ENCODE measurements at places on chromosomes 3 and 15. TPM values are rescaled to one million over a fixed set of nuclear protein-coding genes. Genes with fewer than 3 reads are reported as not detected.

Gene SNAP23
- 47.4 TPM for total RNA-seq

Gene P2RY12
- not detected for total RNA-seq

Gene DNAJA4
- total RNA-seq: 2.7 TPM

Gene THAP10
- 2.0 TPM for total RNA-seq

Gene FGF7
- 351 TPM for total RNA-seq

Gene CACNA2D2
- not detected for total RNA-seq

Gene GRIP2
- not detected for total RNA-seq

Gene VGLL3
- 213 TPM for total RNA-seq

Gene GOLGA6B
- total RNA-seq: not detected

Gene OXTR
- total RNA-seq: 269 TPM

Gene POLQ
- total RNA-seq: 1.6 TPM

Gene LRRC31
- total RNA-seq: not detected

Gene PIERCE2
- total RNA-seq: 0.54 TPM

Gene INSYN1
- 10.4 TPM for total RNA-seq

- DNase-seq: no peak
Measured at GRCh38 chr3:48187579-48188265, 495 bp downstream of the CDC25A start.

DNA sequence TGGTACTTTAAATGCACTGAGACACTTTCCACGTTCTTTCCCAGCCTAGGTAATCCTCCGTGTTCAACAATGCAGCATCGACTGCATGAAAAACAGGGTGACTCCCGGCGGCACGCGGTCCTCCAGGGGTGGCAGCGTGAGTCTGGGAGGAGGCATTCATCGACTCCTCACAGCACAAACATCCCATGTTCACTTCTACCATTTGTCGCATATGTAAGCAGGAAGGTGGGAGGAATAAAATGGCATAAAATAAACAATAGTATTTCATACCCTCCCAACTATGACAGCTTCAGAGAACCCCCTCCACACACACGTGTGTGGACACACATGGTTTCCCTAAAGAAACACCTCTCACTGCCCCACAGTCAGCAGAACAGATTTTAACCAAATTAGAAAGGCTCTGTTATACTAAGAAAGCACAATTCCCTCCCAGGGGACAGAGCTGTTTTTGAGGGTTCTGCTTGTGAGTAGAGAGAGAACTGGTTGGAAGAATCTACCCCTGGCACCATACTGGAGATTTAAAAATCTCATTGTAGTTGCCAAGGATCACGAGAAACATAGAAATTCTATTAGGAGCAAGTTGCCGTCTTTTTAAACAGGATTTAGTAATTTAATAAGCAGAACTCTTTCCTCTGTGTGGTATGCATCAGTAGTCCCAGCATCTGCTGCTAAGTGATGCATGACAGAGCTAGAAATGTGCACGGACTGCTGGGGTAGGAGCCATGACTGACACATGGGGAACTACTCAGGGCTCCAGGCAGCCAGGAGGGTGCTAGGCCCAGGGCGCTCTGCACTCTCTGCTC lies 6.0 kb downstream of the FAM43A start:
- DNase-seq: no peak

DNA sequence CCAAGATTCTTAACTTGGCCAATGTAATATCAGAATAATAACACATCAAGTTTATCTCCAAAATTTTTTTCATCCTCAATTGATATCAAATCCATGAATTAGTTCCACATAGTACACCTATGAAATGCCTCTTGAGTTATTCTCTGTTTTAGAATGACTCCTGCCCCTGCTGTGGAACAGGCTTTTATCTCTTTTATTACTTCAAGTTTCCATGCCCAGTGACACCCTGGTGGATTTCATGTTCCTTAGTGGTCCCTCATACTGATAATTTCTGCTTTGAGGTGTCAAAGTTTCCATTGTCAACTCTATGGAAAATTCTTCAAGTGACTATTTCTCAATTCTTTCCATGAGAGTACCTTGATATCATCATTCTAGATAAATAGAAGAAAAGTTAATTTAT lies 24.6 kb downstream of the PLSCR1 start:
- DNase-seq: no peak

DNA sequence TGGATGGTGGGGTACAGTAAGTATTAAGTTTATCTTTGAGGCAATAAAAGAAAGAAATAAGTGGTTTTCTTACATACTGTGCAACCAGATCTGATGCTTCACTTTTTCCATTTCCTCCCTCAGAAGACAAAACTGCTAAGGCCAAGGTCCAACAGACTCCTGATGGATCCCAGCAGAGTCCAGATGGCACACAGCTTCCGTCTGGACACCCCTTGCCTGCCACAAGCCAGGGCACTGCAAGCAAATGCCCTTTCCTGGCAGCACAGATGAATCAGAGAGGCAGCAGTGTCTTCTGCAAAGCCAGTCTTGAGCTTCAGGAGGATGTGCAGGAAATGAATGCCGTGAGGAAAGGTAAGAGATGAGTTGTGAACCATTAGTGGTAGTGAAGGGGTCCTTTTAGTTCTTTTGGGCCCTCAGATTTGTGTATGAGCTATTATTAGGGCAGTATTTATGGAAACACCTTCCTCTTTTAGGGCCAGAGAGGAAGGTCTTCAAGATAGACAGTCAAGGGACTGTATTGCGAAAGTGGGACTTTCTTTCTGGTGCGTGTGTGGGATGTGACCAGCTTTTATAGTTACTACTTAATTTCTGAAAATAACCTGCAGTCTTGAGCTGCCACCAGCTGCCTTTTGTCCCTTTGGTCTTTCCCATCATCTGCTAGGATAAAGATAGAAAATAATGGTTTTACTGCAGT lies 4.6 kb downstream of the ALAS1 start:
- DNase-seq: no peak

- no peak for DNase-seq
Measured at GRCh38 chr3:40073310-40074007, 236.0 kb upstream of the EIF1B start.

GRCh38 chr15:78364233-78364632 lies 24.1 kb downstream of the CRABP1 start:
- peak; percentile 67 for DNase-seq

GRCh38 chr3:146403792-146404191 lies 65.6 kb downstream of the PLSCR2 start:
- DNase-seq: no peak

GRCh38 chr3:72663429-72663828 lies 184.8 kb downstream of the SHQ1 start:
- peak; percentile 68 for DNase-seq

DNA sequence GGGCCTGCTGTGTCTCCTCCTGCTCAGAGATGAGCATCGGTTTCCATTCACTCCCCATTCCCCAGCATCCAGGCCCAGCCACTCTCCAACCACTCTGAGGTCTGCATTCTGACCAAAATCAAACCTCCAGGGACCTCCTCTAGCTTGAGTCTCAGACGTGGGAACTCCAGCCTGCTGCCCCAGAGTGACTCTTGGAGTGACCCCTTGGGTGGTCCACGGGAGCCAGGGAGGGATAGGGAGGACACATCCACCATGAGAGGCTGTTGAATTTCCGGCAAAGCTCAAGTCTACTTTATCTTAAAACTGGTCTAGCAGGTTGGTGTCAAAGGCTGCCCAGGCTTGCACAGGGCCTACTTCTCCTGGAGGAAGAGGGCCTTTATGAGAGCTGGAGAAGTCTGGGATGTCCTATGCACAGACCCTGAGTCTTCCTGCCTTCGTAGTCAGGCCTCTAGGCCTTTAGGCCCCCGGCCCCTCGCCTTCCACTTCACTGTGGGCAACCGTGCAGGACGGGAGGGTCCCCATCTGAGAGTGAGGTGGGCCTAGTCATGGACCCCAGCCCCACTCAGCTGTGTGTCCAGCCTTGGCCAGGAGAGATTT lies 8.9 kb downstream of the CISH start:
- no peak for DNase-seq

- no peak for DNase-seq
Measured at GRCh38 chr15:80564056-80564455, 131.1 kb upstream of the ABHD17C start.

DNA sequence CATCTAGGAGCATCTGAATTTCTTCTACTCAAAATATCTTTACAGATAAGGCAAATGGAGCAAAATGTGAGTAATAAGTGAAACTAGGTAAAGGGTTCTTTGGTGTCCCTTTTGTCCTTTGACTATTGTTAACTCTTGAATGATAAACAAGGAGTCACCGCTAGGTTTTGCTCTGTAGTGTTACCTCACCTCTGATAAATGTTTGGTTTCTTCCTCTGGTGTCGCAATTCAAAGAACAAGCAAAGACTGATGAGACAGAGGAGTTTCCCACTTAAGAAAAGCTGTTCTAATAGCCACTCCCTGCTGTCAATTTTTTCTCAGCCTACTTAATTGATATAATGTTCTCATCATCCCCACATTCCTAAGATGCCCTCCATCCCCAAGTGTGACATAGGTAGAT lies 925.9 kb downstream of the IGSF11 start:
- DNase-seq: no peak

GRCh38 chr15:95075792-95076677 lies 844.7 kb downstream of the MCTP2 start:
- no peak for DNase-seq

- no peak for DNase-seq
Measured at GRCh38 chr3:148974726-148975125, 16.6 kb upstream of the GYG1 start.

GRCh38 chr3:31919528-31919927 lies 61.5 kb downstream of the OSBPL10 start:
- no peak for DNase-seq

DNA sequence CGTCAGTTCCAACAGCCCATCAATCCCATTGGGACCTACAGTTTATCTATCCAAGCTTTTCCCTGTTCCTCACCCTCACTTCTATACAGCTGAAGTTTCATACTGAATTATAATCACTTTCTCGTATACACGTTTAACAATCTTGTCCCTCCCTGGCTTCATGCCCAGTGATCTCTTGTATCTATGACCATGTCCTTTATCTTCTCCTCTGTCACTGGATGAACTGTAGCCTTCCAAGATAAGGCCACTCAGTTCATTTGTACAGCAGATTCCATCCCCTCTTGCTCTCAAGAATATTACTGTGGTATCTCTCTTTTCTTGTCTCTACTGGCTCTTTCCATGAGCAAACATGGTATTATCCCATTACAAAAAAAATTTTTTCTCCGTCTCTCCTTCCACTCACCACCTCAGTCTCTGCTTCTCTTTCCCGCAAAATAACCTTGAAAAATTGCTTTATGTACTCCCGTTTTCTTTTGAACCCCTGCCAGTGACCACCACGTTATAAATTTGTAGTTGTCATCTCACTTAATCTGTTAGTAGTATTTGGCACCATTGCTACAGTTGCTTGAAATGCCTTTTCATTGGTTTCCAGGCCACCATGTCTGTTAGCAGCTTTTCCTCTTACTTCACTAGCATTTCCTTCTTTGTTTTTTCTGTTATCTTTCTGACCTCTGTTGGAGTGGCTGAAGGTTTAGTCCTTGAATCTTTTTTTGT lies 9.4 kb downstream of the CTNNB1 start:
- no peak for DNase-seq

- no peak for DNase-seq
Measured at GRCh38 chr3:61686228-61686648, 124.9 kb downstream of the PTPRG start.

GRCh38 chr3:53155760-53156159 lies 5.2 kb upstream of the PRKCD start:
- no peak for DNase-seq

DNA sequence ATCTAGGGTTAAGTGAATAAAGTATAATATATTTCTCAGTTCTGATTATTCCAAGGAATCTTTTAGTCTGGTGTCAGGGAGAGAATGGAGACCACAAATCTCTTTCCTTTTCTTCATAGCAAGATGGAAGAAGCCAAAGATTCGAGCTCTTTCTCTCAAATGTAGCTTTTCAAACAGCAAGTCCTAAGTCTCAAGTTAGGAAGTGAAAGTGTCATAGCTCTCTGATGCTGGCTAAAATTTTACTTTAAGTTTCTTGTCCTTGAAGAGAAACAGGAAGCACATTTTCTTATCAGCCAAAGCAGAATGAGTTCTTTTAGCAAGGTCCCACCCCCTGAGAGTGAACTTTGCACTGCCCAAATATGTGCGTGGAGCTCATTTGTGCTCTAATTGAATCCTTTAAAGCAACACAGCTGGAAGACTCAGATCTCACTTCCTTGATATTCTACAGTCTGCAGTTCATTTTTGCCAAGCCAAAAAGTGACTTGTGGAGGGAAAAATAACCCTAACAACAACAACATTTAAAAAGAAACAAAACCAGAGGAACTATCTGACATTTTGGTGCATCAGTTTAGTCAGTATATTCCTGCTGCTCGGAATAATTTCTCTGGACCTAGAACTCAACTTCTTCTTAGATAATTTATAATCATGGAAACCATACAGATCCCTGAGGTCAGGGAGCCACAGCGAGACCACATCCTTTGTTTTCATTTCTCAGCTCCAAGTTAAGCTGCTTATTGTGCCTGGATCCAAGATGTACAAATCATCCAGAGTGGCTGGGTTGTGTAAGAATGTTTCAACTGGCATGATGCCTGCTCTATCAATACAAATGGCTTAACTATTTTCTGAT lies 238.7 kb upstream of the P2RY1 start:
- DNase-seq: peak; percentile 68

DNA sequence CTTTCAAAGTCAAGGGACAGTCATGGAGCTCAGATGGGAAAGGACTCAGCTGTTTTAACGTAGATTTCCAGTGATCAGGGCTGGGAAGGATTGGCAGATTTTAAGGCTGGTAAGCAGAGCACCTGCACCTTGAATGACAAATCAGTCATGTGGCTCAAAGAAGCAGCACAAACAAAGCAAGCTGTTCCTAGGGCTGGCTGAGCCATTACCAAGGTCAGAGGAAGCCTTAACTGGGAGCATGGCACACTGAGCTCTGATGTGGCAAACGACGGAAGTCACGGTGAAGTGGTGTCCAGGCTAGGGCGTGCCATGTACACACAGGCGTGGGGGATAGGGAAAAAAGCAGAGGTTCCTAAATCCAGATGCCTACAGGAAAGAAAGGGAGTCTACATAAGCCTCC lies 84.6 kb upstream of the PFN2 start:
- DNase-seq: no peak

- DNase-seq: peak; percentile 68
Measured at GRCh38 chr3:187040516-187041361, 98.6 kb downstream of the RPL39L start.

DNA sequence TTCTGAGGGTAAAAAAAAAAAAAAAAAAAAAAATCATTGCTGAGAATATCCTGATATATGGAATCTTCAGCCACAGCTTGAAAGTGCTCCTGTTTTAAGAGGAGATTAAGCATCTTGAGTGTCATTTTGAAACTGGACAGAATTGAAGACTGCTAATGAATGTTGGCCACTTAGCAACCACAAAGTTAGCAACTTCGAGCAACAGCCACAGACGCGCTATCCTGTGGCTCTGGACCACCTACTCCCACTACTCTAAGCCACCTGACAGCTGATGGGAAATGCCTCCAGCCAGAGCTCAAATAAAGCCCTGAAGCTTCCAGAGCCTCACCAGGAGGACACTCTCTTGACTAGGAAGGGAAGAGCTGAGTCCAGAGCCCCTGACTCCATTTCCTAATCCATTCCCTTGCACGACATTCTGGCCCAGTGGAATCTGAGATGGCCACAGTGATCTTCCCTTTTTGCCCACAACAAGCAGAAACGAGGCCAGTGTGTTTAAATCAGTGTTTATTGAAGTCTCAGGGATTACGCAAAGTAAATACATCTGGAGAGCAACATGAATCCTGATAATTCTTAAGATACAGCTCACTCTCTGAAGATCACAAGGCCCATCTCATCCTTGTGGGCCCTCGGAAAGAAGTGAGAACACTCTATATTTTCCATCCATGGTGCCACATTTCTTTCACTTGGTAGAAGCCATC lies 58.6 kb downstream of the TMEM212 start:
- DNase-seq: no peak
